Left colon (tissue), 2 donors: ENCODE measurements at places on chromosomes 16 and 17. TPM values are rescaled to one million over a fixed set of nuclear protein-coding genes. Genes with fewer than 3 reads are reported as not detected.

The KRT33A gene
- total RNA-seq = not detected

- DNase-seq = no peak
Observed at GRCh38 chr16:4522051-4522581, 16.5 kb downstream of the CDIP1 start.

The METTL2A gene
- 24.5 TPM for total RNA-seq

GRCh38 chr16:88975511-88976061 is 1.4 kb downstream of the CBFA2T3 start:
- DNase-seq = no peak

DNA sequence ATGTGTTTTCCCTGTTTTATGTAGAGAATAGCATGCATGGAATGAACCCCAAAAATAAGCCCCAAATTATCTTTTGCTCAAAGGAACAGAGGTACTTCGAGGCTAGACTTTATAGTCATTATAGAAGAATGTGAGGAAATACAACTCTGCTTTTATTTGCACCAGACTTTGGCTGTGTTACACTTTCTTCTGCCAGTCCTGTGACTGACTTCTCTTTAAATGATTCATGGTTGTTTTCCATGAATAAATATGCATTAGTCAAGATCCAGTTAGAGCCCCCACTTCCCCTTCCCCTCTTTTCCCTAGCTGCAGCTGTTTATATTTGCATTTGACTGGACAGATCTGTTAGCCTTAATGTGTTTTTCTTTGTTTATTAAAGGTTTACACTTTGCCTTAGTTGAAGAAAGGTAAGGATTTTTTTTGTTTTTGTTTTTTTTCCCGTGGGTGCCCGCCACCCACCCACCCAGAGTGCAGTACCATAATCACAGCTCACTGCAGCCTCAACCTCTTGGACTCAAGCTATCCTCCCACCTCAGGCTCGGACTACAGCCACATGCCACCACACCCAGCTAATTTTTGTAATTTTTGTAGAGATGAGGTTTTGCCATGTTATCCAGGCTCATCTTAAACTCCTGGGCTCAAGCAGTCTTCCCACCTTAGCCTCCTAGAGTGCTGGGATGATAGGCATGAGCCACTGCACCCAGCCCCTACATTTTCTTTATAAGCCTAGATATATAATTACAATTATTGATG is 152.6 kb downstream of the CYB561 start:
- DNase-seq = no peak

GRCh38 chr16:77805398-77805797 is 17.0 kb downstream of the VAT1L start:
- no peak for DNase-seq

The HAGHL gene
- 3.3 TPM for total RNA-seq

GRCh38 chr16:84735849-84736586 is 36.2 kb downstream of the USP10 start:
- DNase-seq = peak; percentile 72

GRCh38 chr17:57662041-57662440 is 83.1 kb downstream of the CCDC182 start:
- DNase-seq = no peak

GRCh38 chr17:46057366-46057765 is 58.3 kb downstream of the STH start:
- no peak for DNase-seq

GRCh38 chr16:66335704-66336329 is 30.7 kb upstream of the CDH5 start:
- no peak for DNase-seq

The TVP23A gene
- 0.78 TPM for total RNA-seq

DNA sequence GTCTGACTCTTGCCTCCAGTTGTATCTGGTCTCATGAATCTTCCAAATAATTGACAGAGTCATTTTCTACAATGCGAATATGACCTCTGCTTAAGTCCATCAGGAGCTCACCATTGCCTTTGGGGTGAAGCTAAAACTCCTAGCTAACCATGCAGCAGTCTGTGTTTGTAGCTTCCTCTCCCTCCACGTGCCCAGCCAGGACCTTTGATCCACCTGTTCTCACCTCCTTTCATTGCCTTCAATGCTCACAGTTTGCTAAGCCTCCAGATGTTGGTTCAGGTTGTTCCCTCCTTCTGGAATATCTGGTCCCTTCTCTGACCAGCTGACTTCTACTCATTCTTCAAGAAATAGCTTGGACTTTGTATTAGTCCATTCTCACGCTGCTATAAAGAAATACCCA is 23.0 kb downstream of the BMERB1 start:
- no peak for DNase-seq
